Posterior vena cava (tissue), 2 donors: ENCODE measurements at places on chromosomes 16 and 17. TPM values are rescaled to one million over a fixed set of nuclear protein-coding genes. Genes with fewer than 3 reads are reported as not detected.

GRCh38 chr17:78342449-78343186 lies 17.3 kb downstream of the SOCS3 start:
- peak; percentile 94 for DNase-seq

GINS2 gene
- total RNA-seq = 0.56 TPM

TMEM238L gene
- not detected for total RNA-seq

- no peak for DNase-seq
Measured at GRCh38 chr17:52201767-52202519, 43.4 kb upstream of the CA10 start.
